ENCODE measurements at places on chromosomes 12 and 14.

GRCh38 chr12:114221957-114222630 lies 183.8 kb downstream of the TBX5 start:
- no peak for DNase-seq

DNA sequence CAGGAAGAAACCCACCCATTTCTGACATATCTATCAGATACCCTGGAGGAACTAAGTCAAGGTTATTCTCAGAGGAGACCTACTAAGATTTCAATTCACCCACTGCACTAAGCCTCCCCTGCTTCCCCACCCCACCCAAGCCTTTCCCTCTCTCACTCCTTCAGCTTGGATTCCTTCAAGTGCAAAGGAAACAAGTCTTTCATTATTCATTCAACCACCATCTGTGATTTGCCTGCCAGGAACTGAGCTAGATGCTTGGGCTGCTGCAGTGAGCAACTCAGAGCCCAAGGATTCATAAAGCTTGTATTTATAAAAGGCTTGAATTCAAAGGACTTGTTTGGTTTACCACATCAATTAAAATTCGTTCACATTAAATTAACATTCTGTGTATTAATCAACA lies 161.3 kb downstream of the GXYLT1 start:
- DNase-seq: no peak

- no peak for DNase-seq
These were observed 1.8 kb downstream of the LRIG3 start for GRCh38 chr12:58918469-58918844.

GRCh38 chr14:90045616-90046015 lies 16.2 kb upstream of the KCNK13 start:
- DNase-seq: no peak

- DNase-seq: no peak
These were observed 69.5 kb downstream of the GPR135 start for GRCh38 chr14:59395672-59396071.

GRCh38 chr12:29617407-29617803 lies 119.9 kb upstream of the OVCH1 start:
- DNase-seq: no peak
